Endodermal cell (in vitro differentiated cells): ENCODE measurements at places on chromosomes 6 and 20.

GRCh38 chr6:140076105-140076504, 701.7 kb upstream of the CITED2 start:
- no peak for DNase-seq

DNA sequence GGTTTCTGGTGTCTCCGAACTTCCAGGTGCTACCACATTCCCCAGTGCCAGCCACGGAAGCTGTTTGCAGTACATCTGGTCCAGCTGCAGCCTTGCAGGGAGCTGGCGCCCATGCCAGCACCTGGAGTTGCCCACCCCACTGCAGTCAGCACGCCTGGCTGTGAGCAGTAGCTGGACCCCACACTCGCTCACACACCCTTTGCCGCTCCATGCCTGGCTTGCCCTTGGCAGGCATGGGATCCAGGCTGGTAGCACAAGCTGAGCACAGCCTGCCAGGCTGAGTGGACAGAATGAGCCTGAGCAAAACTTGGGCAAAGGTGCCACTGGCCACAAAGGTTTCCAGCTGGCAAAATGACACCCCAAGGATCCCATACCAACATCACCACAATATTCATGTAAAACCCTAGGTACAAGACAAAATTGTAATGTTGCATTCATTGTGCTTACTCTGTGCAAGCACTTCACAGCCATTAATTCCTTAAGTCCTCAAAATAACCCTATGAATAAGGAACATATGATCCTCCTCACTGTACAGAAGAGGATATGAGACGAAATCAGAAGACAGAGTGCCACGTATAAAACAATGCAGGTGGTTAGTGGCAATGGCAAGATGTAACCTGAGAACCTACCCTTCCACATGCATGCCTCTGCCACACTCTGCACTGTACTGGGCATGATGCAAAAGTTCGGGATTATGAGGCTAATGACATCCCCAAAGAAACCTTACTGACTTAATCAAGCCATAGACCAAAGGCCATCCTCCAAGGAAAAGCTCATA, 18.3 kb downstream of the KIF16B start:
- no peak for DNase-seq

GRCh38 chr6:34241351-34242215, 4.9 kb downstream of the HMGA1 start:
- DNase-seq: no peak

DNA sequence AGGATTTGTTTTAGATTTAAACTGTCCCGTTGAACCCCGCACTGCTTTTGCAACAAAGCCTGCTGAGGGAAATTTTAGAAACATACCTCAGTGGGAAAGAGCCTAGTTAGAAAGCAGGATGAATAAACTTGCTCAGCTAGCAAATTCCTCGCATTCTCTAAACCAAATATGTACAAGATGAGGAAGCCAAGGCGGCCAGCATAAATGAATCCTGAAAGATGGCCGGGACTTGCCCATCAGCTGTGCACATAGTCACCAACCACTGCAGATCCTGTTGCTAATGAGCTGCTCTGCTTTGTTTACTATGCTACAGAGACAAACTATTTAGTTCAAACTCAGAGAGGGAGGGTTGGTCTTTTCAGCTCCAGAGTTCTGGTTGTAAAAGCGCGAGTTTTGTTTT, 49.0 kb downstream of the TMEM170B start:
- peak; percentile 46 for DNase-seq

GRCh38 chr6:159904497-159904911, 13.7 kb downstream of the MAS1 start:
- DNase-seq: no peak

DNA sequence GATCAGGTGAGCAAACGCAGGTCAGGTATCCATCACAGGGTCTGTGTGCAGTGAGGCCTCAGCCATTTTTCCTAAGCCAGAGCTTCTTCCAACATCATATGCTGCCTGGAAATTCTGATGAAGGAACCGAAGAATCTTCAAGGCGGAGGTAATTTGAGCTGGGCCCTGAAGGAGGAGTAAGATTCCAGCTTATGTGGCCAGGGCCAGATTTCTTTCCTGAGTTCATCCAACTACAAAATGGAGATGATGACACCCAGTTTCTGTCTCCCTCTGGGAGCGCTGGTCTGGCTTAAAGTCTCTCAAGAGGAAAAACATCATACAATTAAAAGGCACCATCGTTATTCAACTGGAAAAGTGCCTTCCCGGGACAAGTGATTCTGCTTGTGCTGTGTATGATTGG, 6.9 kb upstream of the MANBAL start:
- DNase-seq: peak; percentile 59

GRCh38 chr6:143157131-143157530, 96.4 kb downstream of the AIG1 start:
- DNase-seq: no peak

DNA sequence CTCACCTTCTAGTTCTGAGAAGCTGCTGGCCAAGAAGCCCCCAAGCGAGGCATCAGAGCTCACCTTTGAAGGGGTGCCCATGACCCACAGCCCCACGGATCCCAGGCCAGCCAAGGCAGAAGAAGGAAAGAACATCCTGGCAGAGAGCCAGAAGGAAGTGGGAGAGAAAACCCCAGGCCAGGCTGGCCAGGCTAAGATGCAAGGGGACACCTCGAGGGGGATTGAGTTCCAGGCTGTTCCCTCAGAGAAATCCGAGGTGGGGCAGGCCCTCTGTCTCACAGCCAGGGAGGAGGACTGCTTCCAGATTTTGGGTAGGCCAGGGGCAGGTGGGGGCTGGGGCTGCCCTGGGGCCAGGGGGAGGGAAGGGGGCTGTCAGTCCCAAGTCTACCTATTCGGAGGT, 2.3 kb downstream of the MYLK2 start:
- DNase-seq: no peak

DNA sequence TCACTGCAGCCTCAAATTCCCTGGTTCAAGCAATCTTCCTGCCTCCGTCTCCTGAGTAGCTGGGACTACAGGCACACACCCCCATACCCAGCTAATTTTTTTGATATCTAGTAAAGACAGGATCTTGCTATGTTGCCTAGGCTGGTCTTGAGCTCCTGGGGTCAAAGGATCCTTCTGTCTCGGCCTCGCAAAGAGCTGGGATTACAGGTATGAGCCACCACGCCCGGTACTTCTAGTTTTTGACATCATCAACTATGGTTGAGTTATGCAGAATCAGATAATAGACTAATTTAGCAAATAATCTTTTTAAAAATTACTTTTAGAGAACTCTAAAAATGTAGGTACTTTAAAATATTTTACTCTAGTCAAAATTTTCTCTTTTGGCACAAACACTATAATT, 166.2 kb downstream of the SOX4 start:
- no peak for DNase-seq

GRCh38 chr20:40844332-40844731, 155.3 kb upstream of the MAFB start:
- no peak for DNase-seq

GRCh38 chr6:21829126-21829525, 235.6 kb downstream of the SOX4 start:
- no peak for DNase-seq

DNA sequence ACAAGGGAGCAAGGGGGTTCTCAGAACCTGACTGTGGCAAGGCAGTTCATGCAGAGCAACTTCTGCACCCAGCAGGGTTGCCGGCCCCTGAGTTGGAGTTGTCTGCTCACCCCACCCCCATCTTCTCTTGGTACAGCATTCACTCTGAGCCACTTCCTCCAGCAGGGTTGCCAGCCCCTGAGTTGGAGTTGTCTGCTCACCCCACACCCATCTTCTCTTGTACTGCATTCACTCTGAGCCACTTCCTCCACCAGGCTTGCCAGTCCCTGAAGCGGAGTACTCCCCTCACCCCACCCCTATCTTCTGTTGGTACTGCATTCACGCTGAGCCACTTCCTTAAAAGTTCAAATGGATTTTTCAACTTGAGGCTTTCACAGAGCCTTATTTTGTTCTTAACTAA, 79.7 kb upstream of the SYNDIG1 start:
- DNase-seq: no peak

- peak; percentile 91 for DNase-seq
These were observed 15.5 kb downstream of the SDCBP2 start for GRCh38 chr20:1313236-1313964.

DNA sequence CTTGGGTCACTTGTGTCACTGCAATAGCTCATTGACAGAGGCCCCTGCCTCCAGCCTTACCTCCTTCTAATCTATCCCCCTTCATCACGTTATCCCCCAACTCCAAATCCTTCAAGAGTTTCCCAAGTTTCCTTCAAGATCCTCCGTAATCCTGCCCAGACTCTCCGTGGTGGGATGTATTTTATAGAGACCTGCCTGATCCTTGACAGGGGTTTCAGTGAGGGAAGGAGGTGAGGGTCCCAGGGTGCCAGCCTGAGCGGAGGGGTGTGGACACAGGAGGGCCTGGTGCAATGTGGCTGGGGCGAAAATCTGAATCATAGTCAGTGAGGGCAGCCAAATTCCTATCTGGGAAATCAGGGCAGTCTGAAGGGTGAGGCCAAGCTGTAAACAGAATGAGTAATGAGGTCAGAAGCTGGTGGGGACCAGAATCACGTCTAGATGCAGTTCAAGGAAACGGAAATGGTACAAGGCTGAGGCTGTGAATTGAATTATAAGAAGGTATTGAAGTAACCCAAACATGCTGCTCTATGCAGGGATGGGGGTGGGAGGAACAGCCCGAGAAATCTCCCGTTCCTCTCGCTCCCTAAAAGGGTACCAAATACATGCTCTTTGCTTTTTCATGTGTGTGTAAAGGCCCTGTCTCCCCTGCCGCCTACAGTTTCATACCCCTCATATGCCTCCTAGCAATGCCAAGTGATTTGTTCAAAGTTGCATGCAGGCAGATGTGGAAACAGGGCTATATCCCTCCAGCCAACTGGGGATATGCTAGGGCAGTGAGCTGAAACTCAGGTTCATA, 35.4 kb upstream of the PIM1 start:
- DNase-seq: no peak

DNA sequence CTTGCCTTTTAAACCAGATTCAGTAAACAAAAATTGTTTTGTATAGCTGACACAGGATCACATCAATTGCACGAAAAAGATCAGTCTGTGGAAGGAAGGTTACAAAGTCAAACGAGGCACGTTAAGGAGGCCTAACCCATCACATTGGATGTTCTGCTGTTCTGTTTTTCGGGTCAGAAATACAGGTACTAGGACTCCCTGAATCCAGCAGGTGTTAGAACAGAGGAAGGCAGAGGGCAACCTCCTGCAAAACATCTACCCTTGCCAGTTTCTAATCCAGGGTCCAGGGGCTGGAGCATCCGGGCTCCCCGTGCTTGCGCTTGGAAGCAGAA, 64.6 kb downstream of the PLG start:
- no peak for DNase-seq

DNA sequence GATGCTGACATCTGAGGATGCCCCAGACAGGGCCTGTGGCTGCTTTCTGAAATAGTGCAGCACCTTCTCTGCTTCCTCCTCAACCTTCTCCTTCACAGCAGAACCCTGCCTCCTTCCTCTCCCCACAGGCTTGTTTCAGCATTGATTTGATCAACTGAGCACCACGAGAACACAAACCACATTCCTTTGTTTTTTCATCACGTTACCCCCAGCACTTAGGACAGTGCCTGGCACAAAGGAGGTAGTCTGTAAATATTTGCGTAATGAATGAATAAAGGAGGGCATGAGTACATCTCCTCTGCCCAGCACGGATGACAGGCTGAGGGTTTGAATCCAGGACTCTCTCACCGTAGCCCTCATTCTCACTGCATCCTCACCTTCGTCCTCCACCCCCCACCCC, 21.3 kb upstream of the WFDC2 start:
- no peak for DNase-seq

DNA sequence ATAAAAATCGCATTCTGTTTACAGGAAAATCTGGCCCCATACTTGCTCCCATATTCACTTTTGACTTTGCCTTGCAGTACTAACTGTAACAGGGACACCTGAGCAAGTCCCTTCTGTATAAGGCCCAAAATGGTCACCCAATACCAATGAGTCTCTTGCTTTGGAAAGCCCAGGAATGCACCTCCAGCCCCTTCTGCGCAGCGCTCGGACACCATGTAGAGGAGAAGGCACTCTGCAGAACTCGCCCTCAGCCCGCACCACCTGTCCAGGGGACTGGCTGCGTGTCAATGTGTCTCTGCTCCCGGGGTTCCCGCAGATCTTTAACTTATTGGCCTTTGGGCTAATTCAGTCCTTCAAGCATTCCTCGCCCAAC, 746 bp upstream of the PRND start:
- peak; percentile 64 for DNase-seq

- no peak for DNase-seq
These were observed 90.7 kb downstream of the AIG1 start for GRCh38 chr6:143151381-143151780.

DNA sequence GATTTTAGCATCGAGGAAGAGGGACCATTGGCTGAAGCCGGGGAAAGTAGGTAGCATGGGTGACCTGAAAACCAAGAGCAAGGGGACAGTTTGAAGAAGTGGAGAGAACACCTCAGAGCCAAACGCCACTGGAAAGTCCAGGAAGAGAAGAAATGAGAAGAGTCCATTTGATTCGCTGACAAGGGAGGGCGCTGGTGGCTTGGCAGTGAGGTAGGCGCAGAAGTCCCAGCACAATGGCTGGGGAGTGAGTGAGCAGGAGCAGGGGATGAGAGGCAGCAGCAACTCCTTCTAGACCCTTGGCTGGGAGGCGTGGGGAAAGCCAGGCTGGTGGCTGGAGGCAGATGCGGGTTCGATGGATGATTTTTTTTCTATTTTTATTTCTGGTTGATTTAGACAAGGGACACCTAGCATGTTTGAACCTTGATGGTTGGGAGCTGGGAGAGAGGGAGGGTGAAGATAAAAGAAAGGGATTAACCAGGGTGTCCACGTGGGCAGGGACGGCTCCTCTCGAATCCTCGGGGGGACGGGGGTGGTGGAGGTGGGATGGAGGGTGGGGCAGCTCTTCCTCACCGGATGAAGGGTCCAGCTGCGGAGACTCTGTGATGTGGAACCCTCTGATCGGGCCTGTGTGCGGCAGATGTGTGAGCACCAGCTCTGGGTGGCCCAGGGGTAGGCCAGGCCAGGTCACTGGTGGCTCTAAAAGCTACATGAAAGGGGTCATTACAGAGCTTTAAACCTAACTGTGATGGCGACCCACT, 164.2 kb downstream of the NFATC2 start:
- peak; percentile 82 for DNase-seq

- no peak for DNase-seq
These were observed 127.4 kb upstream of the GRIK2 start for GRCh38 chr6:101266063-101266462.

DNA sequence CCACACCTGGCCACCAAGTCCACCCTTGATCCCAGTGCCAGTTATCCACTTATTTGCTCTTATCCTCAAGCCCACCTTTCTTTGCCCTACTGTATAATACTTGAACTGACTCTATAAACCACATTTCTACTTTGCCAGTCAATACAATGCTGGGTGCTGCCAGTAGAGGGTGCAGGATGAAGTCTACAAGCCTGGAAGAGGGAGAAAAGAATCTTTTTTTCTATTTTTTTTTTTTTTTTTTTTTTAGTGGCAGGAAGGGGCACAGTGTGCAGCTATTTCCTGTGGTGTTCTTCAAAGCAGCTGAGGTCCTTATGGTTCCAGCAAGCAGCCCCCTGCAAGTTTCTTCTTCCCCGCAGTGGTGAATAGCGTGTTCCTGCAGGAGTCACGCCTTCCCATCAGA, 22.2 kb upstream of the GABRR1 start:
- DNase-seq: peak; percentile 78
